ENCODE measurements at places on chromosomes 12 and 14. TPM values are rescaled to one million over a fixed set of nuclear protein-coding genes. Genes with fewer than 3 reads are reported as not detected.

The KNTC1 gene
- polyA plus RNA-seq: 1.8 TPM

The PPM1H gene
- 1.2 TPM for polyA plus RNA-seq

The NR1H4 gene
- not detected for polyA plus RNA-seq

The BAZ2A gene
- 39.4 TPM for polyA plus RNA-seq

The APOF gene
- not detected for polyA plus RNA-seq

The RND1 gene
- polyA plus RNA-seq: not detected

The SLC35F4 gene
- polyA plus RNA-seq: not detected

The ZDHHC22 gene
- polyA plus RNA-seq: 0.01 TPM

The GLI1 gene
- 0.21 TPM for polyA plus RNA-seq

The GPD1 gene
- 17.4 TPM for polyA plus RNA-seq

The GYS2 gene
- polyA plus RNA-seq: not detected

The GLS2 gene
- polyA plus RNA-seq: 0.11 TPM
